ENCODE measurements at places on chromosomes 4 and X.

DNA sequence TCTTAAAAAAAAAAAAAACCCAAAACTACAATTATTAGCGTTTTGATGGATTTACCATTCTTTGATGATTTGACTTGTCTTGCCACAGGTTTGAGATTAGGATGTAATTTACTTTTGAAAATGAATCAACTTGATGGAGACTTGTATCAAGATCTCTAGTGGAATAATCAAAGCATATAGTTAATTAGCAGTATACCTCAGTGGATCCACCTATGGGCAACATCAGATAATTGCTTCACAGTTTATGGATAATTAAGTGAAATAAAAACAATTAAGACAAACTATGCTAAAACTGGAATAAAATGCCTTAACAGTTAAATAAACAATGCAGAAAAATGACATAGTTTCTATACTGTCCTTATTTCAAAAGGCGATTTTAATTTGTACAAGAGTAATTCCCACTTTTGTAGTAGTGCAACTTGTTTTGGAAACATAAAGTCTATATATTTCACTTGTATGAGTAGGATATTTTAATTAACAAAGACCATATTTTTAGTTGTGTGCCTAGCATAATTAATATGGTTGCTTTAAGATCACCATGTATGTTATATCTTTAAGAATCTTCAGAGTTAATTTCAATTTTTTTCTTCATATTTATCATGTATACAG, 4.2 kb downstream of the CPEB2 start:
- ATAC-seq: no peak

- ATAC-seq: no peak
Observed at GRCh38 chr4:64799751-64800150, 390.5 kb upstream of the TECRL start.

DNA sequence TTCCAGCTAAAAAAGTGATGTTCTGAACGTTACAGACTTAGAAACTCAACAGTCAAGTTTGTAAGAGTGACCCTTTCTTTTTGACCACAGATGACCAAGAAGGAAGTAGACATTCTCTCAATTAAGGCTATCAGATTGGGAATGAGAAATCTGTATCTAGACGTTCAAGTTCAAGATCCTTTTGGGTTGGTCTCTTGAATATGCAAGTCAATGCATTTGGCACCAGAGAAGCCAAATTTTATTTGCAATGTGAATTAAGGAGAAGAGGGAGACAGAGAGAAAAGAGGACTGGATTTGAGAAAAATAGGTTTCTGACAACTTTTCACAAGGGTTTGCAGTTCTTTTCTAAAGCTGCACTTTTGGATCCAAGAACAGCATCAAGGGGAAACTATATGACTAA, 17.5 kb upstream of the SULT1E1 start:
- no peak for ATAC-seq

DNA sequence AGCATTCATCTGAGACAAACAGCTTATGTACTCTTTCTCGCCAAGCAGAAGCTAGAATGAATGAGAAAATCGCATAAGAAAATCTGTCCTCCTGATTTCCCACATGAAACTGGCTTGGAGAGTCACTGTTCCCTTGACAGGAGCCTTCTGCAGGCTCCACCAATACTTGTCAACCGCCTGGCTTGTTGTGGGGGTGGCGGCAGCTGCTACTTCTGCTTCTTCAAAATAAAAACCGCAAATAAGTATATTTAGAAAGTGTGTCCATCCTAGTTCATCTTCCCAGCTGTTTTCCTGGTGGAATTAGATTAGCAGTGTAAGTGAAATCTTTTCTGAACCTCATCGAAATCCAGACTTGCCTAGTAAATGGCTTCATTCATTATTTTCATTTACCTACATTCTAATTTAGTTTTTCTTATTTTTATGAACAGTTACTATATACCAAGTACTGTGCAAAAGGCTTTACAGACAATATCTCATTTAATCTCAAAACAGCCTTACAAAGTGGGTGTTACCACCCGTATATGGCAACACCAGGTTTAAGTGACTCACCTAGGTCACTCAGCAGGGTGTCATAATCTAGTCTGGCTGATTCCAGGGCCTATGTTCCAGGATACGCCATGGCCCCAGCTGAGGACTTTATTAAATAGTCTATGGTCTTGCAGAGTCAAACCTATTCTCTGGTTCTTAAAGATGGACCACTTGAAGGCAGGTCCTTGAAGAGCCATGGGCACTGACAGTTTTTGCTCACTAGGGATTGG, 104.6 kb upstream of the IGFBP7 start:
- ATAC-seq: no peak

- no peak for ATAC-seq
Observed at GRCh38 chr4:140857111-140857510, 100.9 kb upstream of the TBC1D9 start.

- no peak for ATAC-seq
Observed at GRCh38 chrX:2401590-2402360, 99.0 kb downstream of the DHRSX start.

- no peak for ATAC-seq
Observed at GRCh38 chr4:152850377-152850776, 70.6 kb downstream of the ARFIP1 start.

- no peak for ATAC-seq
Observed at GRCh38 chr4:175875993-175876771, 64.1 kb upstream of the GPM6A start.

Measured in SK-N-SH treated with all-trans-retinoic acid at 6 μM for 48 hours (cell line).